ENCODE measurements at places on chromosomes 2 and 18.

DNA sequence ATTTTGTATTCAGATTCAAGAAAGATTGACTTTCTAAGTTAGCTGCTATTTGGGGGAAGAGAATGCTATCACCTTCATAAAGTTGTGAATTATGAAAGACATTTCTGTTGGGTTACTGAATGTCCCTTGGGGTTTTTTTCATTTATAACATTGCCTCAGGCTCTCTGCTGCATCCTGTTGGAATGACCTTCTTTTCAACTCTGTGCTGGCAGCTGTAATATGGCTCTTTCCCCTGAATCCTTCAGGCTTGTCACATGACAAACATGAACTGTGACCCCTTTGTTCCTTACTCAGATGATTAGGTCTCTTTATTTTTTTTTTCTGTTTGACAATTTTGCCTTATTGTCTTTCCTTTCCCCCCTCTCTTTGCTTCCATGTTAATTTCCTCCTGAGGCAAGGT, 159.8 kb downstream of the TAF4B start:
- DNase-seq, result no peak

DNA sequence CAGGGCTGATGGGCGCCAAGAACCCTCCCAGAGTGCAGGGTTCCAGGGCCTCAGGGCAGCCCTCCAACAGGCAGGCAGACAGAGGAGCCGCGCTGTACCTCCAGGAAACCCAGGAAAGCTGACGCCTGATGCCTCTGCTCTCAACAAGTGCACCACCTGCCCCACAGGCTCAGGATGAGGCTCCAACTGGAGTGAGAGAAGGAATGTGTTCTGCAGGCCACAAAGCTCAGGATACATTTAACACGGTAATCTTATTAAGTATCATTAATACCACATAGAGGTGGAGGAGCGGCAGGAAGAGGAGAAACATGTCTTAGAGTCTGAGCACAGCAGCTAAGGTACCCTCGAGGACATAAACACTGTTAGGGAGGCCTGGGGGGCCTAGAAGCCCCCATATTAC, 155.9 kb upstream of the CAPN13 start:
- DNase-seq, result no peak

DNA sequence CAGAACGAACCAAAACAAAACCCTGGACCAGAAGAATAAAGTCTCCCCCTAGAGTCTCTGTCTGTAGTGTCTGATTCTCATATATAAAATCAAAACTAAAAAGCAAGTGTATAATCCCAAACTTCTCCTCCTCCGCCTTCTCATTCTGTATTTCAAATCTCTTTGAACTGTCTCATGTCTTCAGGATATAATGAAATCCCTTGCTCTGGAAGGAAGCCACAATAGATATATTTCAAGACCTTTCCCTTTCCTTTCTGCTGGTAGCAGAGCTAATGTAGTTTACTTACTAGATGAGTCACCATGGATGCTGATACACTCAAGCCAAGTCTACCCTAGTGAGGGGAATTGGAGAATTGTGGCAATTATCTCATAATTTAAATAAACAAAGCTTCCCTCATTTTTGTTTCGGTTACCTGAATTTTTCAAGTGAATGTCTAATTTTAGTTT, 33.5 kb upstream of the CCDC93 start:
- DNase-seq, result no peak

DNA sequence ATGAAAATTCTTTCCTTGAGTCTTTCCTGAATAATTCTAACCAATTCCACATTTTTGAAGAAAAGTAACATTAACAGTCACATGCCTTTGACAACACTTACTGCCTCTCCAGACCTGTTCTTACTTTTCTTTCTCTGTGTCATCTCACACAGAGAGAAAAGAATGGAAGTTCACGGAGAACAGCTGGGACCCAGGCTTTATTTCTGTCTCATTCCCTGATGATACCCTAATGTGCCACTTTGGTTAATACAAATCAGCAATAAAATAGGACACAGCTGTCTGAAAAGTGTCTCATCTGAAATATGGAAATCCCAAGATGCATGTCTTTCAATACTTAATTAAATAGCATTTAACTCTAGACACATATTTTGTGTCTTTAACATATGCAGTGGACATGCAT, 42.1 kb upstream of the RAB27B start:
- no peak for DNase-seq

DNA sequence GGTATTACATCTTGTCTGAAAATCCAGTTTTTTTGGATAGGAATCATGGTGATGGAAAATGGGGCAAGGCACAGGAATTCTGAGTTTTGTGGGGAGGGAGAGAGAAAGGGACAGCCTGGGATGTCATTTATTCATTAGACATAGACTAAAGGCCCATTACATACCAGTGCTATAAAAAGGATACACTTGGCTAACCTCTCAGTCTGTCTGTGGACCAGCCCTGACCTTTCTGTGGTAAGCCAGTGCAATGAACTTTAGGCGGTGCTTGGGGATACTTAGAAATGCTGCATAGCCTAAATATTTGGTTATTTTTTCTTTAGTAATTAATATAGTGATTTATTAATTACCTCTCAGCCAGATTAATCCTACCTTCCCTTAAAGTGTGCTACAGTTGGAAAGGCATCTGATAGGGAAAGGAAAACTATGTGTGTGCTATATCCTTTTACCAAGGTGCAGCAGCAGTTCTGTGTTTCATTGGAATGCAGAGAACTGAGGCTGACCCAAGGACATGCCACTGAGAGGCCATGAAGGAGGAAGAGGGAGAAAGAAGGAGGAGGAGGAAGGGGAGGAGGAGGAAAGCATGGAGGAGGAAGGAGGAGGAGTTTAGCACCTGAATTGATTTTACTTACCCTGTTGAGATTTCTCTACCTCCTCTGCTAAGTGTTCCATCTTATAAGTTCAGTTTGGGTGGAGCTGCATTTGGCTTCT, 37.5 kb downstream of the KCNS3 start:
- DNase-seq, result no peak

DNA sequence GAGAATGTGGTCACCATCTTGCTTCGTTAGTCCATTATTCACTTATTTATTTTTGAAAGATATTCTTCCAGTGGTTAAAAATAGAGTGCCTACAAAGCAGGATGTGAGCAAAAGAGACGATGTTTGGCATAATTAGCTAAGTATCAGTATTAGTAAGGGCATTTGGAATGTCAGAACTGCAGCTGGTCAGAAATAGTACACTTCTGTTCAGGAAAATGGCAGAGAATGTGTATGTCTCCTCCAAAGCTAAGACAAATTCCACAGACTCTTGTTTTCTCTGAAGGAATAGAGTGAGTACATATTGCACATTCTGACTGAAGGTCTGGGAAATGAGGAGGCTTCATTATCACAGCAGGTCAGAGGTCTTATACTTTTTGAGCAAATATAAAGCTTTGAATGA, 209.0 kb downstream of the L3MBTL4 start:
- DNase-seq, result no peak

GRCh38 chr18:70139138-70139537, 66.3 kb downstream of the RTTN start:
- DNase-seq, result no peak

- no peak for DNase-seq
Observed at GRCh38 chr2:54986264-54986663, 64.0 kb downstream of the RTN4 start.

- DNase-seq, result no peak
Observed at GRCh38 chr2:212815453-212815852, 276.9 kb upstream of the ERBB4 start.

DNA sequence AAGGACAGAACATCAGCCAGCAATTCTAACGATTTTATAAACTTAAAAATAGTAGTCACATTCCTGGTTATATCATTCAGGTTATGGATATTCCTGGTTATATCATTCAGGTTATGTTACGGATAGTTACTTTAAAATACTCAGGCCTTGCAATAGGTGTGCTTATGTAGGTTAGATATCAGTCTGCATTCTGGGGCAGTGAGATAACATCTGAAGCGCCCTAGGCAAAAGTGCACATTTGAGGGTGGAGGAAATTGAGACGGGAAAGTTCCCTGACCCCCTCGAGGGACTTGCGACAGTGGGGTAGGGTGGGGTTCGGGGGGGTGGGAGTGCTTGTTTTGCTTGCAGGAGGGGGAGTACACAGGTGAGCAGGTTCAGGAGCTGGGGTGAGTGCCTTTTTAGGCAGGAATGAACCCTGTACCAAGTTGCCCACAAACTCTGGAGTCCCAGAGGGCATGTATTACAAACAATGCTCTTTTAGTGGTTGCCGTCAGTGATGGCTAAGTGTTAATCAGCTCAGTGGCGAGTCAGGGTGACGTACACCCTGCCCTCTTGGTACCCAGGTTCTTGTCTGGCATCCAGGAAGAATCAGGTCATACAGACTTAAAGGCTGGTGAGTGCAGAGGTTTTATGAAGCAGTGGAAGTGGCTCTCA, 31.8 kb downstream of the CREG2 start:
- DNase-seq, result no peak

DNA sequence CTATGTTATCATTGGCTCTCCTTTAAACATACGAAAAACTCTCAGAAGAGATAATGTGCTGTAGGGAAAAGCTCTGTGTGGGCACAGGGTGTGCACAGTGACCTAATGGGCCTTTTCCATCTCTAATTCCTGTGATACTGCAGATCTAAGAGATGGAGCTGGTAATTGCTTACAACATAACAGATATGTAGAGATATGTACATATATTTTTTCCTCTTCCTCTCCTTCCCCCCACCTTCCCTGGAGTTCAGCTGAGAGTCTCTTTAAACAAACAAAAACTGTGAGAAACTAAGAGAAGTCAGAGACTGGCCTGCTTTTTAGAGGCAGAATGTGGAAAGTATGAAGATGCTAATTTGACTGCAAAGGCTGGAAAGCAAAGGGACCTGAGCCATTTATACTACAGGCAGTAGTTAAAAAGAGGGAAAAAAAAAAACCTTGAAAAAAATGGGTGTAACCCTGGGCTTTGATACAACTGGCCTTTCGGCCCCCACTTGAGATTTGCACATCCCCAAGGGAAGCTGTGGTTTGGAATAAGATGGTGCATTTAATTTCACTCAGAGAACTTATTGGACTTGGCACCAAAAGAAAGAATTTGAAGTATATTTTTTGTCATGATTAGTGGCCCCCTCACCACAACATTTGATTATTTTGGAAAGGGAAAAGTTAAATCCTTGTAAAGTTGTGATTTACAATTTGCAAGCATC, 502.2 kb upstream of the ZEB2 start:
- DNase-seq, result no peak

Data from upper lobe of right lung (tissue), 1 donor.